Activated CD8-positive, alpha-beta memory T cell treated with anti-CD3 and anti-CD28 coated beads for 1 hour (primary cell): ENCODE measurements at places on chromosomes 7 and 10.

GRCh38 chr10:49277973-49278372 is 21.0 kb upstream of the C10orf71 start:
- DNase-seq = no peak

GRCh38 chr7:20816372-20816959 is 29.8 kb upstream of the SP8 start:
- DNase-seq = no peak

- DNase-seq = no peak
Measured at GRCh38 chr7:50330696-50331095, 26.2 kb downstream of the IKZF1 start.

DNA sequence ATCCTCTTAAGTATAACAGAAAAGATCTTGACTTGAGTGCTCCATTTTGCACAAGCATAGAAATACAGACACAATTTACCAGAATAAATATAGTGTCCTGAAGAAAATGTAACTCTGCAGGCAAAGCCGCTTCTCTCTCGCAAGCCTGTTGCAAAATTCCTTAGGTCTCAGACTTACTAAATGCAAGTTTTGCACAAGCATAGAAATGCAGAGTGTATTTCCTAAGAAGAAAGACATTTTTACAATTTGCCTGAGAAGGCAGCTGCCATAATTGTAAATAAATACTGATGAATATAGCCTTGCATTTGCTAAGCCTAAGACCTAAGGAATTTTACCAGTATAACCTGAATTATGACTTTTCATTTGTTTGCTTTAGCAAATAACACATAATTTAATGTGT is 67.1 kb downstream of the AGMO start:
- DNase-seq = no peak

- no peak for DNase-seq
Measured at GRCh38 chr10:298033-298432, 162.8 kb downstream of the ZMYND11 start.

- no peak for DNase-seq
Measured at GRCh38 chr7:32066441-32066840, 3.8 kb downstream of the PDE1C start.

GRCh38 chr7:122847871-122848473 is 38.3 kb downstream of the CADPS2 start:
- DNase-seq = no peak

DNA sequence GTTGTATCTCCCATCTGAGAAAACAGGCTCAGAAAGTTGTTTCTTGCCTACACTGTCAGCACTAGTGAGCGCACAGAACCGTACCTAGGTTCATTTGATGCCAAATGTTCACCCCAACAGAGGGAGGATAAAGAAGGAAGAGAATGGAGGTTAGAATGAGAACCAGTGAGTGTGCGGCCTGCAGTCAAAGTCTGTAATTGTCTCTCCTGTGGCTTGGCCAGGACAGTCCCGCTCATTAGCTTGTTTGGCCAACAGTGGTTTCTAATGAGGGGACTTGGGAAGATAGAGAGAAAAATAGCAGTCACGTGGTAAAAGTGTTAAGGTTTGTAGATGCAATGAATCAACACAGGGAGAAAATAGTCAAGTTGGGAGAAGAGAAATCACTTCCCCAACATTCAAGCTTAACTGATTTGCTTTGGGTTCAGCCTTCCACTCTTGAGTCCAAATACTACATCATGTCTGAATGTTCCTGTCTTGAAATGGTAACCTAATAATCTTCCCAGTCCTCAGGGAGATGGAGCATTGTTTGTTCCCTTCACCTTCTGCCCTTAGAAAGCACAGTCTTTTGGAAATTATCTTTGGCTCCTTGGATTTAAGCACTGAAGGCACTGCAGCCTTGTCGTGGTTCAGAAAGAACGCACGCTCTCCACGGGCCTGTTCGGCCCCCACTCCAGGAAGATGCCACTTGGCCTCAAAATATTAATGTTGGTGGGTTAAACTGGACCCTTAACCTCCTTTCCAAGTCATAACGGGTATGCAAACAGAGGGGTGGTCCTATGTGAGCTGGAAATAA is 360.4 kb upstream of the ZNF32 start:
- no peak for DNase-seq

GRCh38 chr10:46236941-46237681 is 49.7 kb upstream of the ANTXRL start:
- no peak for DNase-seq

DNA sequence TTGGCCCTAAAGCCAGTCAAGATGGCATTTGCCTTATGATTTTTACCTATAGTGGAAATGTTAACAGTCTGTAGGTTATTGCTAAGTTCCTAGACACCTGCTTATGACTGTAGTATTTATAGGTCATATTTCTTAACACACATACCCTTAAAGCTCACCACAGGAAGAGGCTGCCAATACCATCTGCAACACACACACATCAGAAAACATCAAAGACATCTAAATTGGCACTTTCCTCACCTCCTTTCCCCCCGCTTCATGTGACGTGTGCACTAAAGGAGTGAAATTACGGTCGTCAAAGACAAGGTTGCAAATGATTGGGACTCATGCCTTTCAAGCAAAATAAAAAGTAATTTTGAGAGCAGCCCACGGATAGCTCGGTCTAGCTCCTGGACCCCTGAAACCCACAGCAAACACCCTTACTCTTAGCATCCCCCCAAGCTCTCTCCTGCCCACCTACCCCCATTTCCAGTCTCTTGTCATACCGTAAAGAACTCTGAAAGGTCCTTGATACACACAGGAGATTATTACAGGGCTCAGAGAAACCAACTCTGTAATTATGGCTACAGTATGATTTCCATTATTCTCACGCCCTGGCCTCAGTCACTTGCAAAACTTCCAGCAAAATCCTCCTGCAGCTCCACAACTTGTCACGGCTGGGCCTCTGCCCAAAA is 90.5 kb downstream of the PLXNA4 start:
- no peak for DNase-seq

- no peak for DNase-seq
Measured at GRCh38 chr7:28532181-28532580, 119.9 kb downstream of the CREB5 start.

GRCh38 chr10:128934492-128934891 is 532.5 kb upstream of the MGMT start:
- no peak for DNase-seq

DNA sequence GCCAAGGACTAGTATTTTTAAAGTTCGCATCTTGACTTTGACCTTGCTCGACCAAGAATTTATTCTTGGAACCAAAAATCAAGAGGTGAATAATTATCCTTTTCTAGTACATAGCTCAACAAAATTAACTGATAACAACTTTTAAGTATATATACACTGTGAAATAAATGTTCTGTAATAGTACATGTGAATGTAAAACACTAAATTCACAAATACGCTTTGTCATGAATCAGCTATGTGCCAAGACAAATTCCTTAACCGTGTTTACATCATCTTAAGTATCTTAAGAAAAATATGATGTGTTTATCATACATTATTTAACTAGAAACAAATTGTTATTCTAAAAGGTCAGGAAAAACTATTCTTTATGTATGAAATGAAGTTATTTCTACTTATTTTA is 83.3 kb downstream of the CUL2 start:
- no peak for DNase-seq

DNA sequence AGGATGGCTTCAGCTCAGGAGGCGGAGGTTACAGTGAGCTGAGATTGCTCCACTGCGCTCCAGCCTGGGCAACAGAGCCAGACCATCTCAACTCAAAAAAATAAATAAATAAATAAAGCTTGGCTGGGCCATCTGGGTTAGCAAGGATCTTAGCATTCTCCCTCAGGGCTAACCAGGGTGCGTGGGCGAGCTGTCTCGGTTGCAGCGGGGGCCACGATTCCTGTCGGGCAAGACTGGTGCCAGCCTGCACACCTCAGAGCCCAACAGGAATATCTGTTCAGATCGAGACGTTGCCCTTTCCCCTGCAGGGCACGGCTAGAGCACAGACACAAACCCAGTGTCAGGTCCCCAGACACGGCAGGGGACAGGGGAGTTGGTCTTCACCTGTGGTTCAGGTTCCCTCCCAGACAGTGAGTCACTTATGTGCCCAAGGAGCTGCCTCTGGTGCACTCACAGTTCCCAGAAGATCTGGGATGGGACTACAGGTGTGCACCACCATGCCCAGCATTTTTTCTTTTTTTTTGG is 75.5 kb upstream of the GTF2I start:
- no peak for DNase-seq

- no peak for DNase-seq
Measured at GRCh38 chr10:26840938-26841732, 19.6 kb downstream of the ABI1 start.

GRCh38 chr7:85019176-85019575 is 167.7 kb downstream of the SEMA3D start:
- no peak for DNase-seq

DNA sequence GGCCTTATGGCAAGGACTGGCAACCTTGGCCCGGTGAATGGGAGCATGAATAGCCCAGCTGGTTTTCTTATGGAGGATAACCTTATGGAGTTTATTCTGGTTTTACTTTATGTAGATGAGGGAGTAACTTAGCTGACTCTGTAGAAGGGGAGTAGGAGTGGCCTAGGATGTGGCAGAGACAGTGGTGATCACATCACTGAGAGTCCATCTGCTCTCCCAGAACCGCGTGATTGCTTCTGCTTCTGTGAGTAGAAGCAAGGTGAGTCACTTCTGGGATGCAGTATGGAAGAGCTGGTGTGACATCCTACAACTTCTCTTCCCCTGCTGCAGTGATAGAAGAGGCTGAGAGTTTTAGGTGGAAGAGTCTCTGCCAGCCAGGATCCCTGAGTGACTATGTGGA is 129.2 kb downstream of the RPS24 start:
- DNase-seq = no peak

- no peak for DNase-seq
Measured at GRCh38 chr10:71550628-71551027, 153.9 kb downstream of the CDH23 start.

GRCh38 chr10:93154531-93154930 is 80.8 kb downstream of the CYP26A1 start:
- no peak for DNase-seq

DNA sequence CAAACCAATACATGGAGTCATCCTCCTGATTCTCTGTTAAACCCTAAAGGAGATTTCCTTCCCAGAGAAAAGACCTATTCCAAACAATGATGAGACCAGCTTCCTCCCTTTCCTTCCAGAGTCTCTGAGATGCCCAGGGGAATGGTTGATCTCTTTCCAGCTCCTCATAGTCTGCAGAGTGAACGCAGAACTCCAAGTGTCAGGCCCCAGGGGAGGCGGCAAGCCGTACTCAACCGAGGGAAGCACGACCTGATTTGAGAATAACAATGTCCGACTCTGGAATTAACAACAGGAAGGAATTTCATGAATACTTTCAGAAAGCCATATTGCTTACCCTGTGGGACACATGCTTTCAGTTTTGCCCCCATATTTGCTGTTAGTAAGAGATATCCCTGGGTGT is 241.7 kb upstream of the GLI3 start:
- no peak for DNase-seq

DNA sequence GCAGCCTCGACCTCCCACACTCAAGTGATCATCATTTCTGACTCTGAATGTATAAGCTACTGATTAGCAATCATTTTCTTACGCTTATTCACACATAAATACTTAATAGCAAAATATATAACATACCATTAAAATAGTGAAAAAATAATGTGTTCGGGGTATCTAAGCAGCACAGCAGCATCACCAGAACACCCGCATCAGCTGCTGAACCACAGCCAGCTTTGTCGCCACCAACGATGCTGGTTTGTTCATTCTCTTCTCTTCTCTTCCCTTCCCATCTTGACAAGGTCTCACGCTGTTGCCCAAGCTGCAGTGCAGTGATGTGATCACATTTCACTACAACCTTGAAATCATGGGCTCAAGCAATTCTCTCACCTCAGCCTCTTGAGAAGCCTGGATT is 425.1 kb upstream of the LRGUK start:
- DNase-seq = no peak
